Smooth muscle cell of the pulmonary artery (primary cell): ENCODE measurements at places on chromosomes 12 and 14. TPM values are rescaled to one million over a fixed set of nuclear protein-coding genes. Genes with fewer than 3 reads are reported as not detected.

CAMKK2 gene
- total RNA-seq, result 34.3 and 36.0 TPM in 2 replicates

UNC79 gene
- total RNA-seq, result 0.07 and 0.33 TPM in 2 replicates

GPR137C gene
- 0.33 and 0.39 TPM in 2 replicates for total RNA-seq

PSEN1 gene
- 46.6 and 55.3 TPM in 2 replicates for total RNA-seq
